ENCODE measurements at places on chromosomes 7 and 10. TPM values are rescaled to one million over a fixed set of nuclear protein-coding genes. Genes with fewer than 3 reads are reported as not detected.

DNA sequence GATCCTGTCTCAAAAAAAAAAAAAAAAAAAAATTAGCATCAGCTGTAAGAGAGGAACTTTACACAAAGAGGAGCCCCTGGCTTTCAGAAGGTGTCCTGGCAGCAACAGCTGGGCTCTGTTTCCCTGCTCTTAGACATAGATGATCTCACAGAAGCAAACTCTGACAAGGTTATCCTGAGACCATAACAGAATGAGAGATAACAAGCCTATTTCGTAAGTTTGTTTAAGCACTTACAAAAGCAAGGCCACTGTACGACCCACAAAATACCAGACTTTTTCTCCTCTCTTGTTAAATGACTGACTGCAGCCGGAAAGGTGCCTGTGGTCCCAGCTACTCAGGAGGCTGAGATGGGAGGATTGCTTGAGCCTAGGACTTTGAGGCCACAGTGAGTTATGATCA, 33.3 kb upstream of the OTUD1 start:
- DNase-seq, result no peak

Gene PPP1R3A
- not detected for total RNA-seq

- DNase-seq, result no peak
Measured at GRCh38 chr10:102745157-102745556, 1.4 kb downstream of the WBP1L start.

Gene PLXDC2
- not detected for total RNA-seq

- DNase-seq, result no peak
Measured at GRCh38 chr7:135523146-135523545, 13.2 kb upstream of the CNOT4 start.

DNA sequence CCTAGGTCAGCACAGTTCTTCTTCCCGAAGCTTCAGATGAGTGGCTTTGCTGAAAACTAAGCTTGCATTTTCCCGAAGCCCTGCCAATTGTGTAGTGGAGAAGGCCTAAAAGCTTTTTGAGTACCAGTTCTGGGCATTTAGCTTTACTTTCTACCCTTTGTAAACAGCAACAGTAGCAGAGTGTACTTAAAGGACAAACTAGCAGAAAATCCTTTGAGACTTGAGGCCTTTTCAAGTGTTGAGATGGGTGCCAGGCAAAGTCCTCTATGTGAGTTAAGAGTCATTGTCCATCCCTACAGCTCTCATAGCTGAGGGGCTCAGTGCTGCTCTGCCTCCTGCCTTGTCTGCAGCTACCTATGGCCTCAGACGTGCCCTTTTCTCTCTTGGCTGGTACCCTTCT, 368.2 kb downstream of the CCSER2 start:
- no peak for DNase-seq

- peak; percentile 15 for DNase-seq
Measured at GRCh38 chr10:111077785-111078504, 1.1 kb downstream of the ADRA2A start.

DNA sequence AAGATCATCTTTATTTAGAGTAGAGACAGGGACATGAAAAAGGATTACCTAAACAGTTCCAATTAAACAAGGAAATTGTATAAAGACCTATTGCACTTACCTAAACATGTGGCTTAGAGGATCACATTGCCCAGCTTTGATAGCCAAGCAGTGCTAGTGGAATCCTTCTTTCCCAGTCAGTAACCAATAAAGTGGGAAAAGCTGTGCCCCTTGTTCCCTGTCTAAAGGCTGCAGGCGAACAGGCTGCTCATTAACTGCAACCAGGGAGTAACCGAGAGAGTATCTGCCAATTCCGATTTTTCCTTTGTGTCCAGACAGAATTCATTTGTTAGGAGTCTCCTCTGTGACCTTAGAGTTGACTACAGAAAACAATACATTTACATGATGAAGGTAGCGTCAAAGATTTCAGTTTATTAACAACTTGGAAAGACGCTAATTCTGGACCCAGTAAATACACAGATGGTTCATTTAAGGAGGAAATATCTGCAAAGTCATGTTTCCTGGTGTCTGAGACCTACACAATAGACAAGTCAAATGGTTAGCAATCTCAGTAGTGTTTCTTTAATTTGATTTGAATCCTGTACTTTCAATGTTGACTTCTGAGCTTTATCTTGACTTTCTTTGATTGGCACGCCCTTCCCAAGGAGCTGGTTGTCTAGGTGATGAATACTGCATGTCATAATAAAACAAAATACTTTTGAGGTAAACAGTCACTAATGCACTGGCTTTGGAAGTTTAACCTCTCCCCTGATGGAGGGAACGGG, 57.3 kb upstream of the MET start:
- no peak for DNase-seq

- DNase-seq, result no peak
Measured at GRCh38 chr7:101740981-101741725, 76.3 kb upstream of the CUX1 start.

- no peak for DNase-seq
Measured at GRCh38 chr7:155861480-155861868, 49.2 kb upstream of the SHH start.

Gene LGI1
- not detected for total RNA-seq

GRCh38 chr7:55569797-55570196, 2.5 kb downstream of the VOPP1 start:
- DNase-seq, result peak; percentile 72

DNA sequence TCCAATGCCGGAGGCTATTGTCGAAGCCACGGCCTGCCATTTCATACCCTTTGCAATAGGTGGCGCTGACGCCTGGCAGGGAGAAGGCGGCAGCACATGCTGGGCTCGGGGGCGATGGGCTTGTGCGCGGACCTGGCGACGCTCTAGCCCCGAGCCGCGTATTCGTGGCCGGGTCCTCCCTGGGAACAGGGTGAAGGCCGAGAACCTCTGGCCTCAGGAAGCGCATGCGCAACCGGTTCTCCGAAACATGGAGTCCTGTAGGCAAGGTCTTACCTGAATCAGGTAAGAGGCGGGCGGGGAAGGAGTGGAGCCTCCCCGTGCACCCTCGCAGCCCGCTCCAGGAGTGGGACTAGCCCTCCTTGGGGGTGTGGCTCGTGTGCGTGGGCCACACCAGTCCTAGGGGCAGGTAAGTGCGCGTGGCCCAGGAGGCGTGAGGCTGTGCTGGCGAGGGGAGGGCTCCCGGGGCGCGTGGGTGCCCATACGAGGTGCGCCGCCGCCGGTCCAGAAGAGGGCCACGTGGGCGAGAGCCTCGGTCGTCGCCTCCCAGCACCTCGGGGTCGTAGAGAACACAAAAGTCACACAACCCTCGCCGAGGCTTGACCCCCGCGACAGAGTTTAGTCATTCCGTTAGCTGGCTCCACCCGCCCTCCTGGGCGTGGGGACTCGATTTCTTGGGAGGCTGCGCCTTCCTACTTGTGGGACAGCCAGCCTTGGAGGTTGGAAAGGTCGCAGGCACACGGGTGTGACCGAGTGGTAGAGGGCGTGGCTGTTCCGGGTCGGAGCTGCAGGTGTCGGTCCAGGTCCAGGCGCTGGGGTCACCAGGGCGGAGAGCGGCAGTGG, 5.6 kb upstream of the MEST start:
- DNase-seq, result peak; percentile 65

- no peak for DNase-seq
Measured at GRCh38 chr7:21084286-21084685, 297.6 kb upstream of the SP8 start.

DNA sequence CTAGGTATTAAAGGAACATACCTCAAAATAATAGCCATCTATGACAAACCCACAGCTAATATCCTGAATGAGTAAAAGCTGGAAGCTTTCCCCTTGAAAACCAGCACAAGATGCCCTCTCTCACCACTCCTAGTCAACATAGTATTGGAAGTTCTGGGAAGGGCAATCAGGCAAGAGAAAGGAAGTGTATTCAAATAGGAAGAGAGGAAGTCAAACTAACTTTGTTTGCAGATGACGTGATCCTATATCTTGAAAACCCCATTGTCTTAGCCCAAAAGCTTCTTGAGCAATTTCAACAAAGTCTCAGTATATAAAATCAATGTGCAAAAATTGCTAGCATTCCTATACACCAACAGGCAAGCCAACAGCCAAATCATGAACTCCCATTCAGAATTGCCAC, 131.3 kb downstream of the FANK1 start:
- no peak for DNase-seq

DNA sequence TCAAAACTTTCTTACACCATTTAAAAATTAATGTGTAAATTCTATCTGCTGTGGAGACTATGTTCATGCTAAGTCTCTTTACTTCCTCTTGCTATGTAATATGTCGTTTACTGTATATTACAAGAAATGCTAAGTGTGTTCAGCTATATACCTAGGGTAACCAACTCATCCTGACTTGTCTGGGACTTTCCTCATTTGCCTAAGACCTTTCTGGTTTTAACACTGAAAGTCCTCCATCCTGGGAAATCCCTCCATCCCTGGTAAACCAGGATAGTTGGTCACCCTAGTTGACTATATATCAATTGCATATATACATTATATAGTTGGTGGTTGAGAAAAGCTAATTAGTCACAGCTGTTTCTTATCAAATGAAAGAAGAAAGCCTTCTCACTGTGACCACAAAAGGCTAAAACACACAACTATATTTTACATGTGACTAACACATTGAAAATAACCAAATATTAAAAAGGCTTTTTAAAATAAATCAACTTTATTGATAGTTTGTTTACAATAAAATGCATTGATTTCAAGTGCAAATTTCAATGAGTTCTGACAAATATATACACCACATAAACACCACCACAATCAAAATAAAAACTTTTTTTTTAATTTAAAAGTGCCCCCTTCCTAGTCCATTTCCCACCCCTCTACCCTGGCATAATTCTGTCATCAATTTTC, 167.7 kb upstream of the INHBA start:
- DNase-seq, result no peak

- no peak for DNase-seq
Measured at GRCh38 chr10:11823989-11824346, 812 bp downstream of the PROSER2 start.
